ENCODE measurements at places on chromosomes 4 and X. TPM values are rescaled to one million over a fixed set of nuclear protein-coding genes. Genes with fewer than 3 reads are reported as not detected.

DNA sequence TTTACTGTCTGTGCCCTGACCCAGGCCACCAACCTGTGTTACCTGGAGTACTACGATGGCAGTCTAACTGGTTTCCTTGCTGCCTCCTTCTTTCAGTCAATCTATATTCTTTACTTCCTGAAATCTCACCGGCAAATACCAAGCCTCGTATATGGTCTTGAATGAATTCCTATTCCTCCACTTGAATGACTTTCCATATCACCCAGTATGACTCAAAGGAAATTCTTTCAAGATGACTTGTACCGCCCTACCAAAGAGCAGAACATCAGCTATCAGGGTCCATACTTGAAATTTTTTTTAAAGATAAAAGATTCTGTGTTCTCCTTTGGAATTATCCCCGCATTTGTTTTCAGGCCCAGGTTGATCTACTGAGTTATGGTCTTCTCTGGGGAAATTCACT lies 378.0 kb downstream of the AFF2 start:
- no peak for DNase-seq

- no peak for DNase-seq
These were observed 101.4 kb upstream of the LINC00632 start for GRCh38 chrX:140608111-140608510.

DNA sequence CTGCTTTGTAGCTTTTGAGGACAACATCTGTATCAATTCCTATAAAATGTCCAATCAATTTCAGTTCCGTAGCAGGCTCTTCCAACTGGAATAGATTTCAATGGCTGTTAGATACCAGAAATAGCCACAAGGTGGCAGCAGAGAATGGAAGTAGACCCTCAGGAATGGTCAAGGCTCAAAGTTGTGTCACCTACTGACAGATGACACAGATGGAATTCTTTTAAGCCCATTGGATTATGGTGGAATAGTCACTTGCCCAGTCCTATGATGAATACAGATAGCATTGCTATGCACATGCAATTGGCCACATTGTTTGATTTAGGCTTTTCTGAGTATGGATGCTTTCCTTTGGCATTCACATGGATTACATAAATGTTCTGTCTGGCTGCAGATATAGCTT lies 130.4 kb upstream of the RADX start:
- DNase-seq, result peak; percentile 79

The GPRASP3 gene
- 11.5 TPM for total RNA-seq

Data from endodermal cell (in vitro differentiated cells).